Dermis microvascular lymphatic vessel endothelial cell (primary cell): ENCODE measurements at places on chromosomes 16 and 17. TPM values are rescaled to one million over a fixed set of nuclear protein-coding genes. Genes with fewer than 3 reads are reported as not detected.

SLC16A6 gene
- total RNA-seq, result 1.0 and 2.8 TPM in 2 replicates

RAC3 gene
- total RNA-seq, result 12.5 and 14.5 TPM in 2 replicates

FNDC8 gene
- total RNA-seq, result under 0.01 TPM in 1 of 2 replicates, not detected in the other

CIITA gene
- under 0.01 and 0.13 TPM in 2 replicates for total RNA-seq

KRT37 gene
- not detected in 2 replicates for total RNA-seq

EVI2B gene
- 0.13 TPM in 2 replicates for total RNA-seq

STH gene
- not detected in 2 replicates for total RNA-seq

ALOX15 gene
- not detected in 2 replicates for total RNA-seq

CNTNAP1 gene
- 11.5 and 13.6 TPM in 2 replicates for total RNA-seq

CCL7 gene
- 0.13 and 0.25 TPM in 2 replicates for total RNA-seq

IRF8 gene
- 5.1 and 15.8 TPM in 2 replicates for total RNA-seq

FOXN1 gene
- total RNA-seq, result not detected in 2 replicates

ZNF597 gene
- total RNA-seq, result 1.5 and 2.5 TPM in 2 replicates

KRTAP17-1 gene
- total RNA-seq, result not detected in 2 replicates

LYRM9 gene
- 3.6 and 6.3 TPM in 2 replicates for total RNA-seq

TAT gene
- not detected in 2 replicates for total RNA-seq

EEF2K gene
- total RNA-seq, result 33.8 and 35.1 TPM in 2 replicates

HS3ST4 gene
- total RNA-seq, result 0.13 TPM in 1 of 2 replicates, not detected in the other
